Activated naive CD8-positive, alpha-beta T cell treated with anti-CD3 and anti-CD28 coated beads, Interleukin-2, amount 10 ng/mL, durations not matched to agents 7 days and 5 days (primary cell): ENCODE measurements at places on chromosomes 7 and 10. TPM values are rescaled to one million over a fixed set of nuclear protein-coding genes. Genes with fewer than 3 reads are reported as not detected.
A peak's percentile ranks its signal among the peaks of the same experiment; 100 is the strongest.

DNA sequence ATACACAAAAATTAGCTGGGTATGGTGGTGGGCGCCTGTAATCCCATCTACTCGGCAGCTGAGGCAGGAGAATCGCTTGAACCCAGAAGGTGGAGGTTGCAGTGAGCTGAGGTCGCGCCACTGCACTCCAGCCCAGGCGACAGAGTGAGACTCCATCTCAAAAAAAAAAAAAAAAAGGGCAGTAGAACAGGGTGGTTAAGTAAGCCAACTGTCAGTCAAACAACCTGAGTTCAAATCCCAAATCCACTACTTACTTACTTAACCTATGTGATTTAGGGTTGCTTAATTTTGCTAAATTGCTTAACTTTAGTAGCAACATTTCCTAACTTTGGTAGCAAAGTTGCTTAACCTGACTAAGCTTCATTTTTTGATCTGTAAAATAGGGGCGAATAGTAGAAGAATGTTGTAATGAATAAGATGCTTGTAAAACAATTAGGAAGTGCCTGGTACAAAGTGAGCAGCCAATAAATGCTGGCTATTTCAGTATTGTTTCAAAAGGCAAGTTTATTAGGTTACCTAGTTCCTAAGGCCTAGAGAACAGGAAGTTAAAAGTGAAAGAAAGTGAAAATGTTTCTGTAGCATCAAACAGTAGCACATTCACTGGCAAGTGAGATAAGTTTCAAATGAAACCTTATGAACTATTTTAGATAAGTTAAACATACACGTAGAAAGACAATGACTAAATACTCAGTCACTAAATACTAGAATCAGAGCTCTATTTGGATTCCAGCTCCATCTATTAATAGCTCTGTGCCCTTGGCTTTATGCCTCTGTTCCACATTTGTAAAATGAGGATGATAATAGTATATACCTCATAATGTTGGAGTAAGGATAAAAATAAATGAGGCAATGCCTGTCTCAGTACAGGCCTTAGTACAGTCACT lies 64.3 kb downstream of the HOXA1 start:
- H3K27ac ChIP-seq: peak overlapping the region; percentile 86
- peak overlapping the region; percentile 63 for H3K4me3 ChIP-seq
- peaks cover 10% of the 10 kb centered on the region for H3K36me3 ChIP-seq
- H3K27me3 ChIP-seq: no peaks in the 10 kb centered on the region
- H3K4me1 ChIP-seq: peaks cover 11% of the 10 kb centered on the region

The RSPH10B2 gene
- 0.14 TPM for total RNA-seq

DNA sequence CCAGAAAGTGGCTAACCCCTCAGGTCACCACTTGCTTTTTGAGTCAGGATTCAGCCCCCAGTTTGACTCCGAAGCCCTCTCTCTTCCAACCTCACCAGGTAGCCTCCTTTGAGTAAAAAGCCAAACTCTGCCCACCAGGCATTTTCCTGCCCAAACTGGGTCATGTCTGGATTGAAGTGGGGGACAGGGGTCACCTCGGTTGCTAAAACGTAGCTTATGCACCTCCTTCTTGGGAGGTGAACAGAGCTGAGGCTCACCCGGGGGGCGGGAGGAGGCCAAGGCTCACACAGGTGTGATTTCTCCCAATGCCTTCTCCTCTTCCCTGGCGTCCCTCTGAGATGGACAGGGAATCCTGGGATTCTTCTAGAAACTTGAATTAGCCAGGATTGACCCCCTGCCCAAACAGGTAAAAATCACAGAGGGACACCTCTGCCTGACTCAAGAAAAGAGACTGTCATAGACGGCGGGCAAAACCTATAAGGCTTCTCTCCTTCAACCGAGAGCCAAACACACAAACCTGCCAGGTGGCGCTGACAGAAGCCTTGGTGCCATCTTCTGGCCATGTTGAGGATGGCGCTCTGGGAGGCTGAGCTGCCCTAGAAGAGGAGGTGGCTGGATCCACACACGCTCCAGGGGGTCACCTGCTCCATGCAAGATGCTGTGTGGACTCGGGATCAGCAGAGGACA lies 51.6 kb downstream of the PRLHR start:
- peak; percentile 67 for DNase-seq
- peaks cover under 1% of the 10 kb centered on the region for H3K36me3 ChIP-seq
- no peak overlapping the region for H3K27ac ChIP-seq
- peaks cover 6% of the 10 kb centered on the region for H3K4me1 ChIP-seq
- peaks cover 45% of the 10 kb centered on the region for H3K27me3 ChIP-seq
- H3K4me3 ChIP-seq: no peak overlapping the region

- peaks cover 4% of the 10 kb centered on the region for H3K4me1 ChIP-seq
- H3K36me3 ChIP-seq: peaks cover 2% of the 10 kb centered on the region
- no peak overlapping the region for H3K4me3 ChIP-seq
- H3K27ac ChIP-seq: no peak overlapping the region
Measured at GRCh38 chr10:128137877-128138276, 11.7 kb upstream of the MKI67 start.

GRCh38 chr7:91264924-91265681 lies 870 bp downstream of the FZD1 start:
- H3K4me1 ChIP-seq: peaks cover 9% of the 10 kb centered on the region
- no peak overlapping the region for H3K27ac ChIP-seq
- H3K27me3 ChIP-seq: peaks cover 65% of the 10 kb centered on the region
- DNase-seq: peak; percentile 46
- peak overlapping the region; percentile 84 for H3K4me3 ChIP-seq

The SOSTDC1 gene
- not detected for total RNA-seq

DNA sequence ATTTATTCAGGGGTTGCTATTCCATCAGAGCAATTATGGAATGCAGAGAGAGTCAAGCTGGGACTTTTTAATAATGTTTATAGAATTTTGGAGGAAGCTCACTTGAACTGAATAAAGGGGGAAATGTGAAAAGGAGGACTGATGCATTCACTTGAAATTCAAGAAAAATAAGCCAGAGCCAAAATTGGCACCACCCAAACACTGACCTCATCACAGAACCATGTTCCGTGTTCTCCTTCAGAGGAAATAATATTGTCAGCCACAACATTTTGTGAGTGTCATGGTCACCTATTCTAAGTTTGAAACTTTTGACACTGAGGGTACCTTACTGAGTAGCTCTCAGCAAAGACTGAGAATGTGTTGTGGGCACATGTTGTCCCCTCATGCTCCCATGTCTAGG lies 207.0 kb downstream of the ANK3 start:
- H3K4me3 ChIP-seq: no peak overlapping the region
- no peak for DNase-seq
- H3K27me3 ChIP-seq: peaks cover 7% of the 10 kb centered on the region
- H3K36me3 ChIP-seq: no peaks in the 10 kb centered on the region
- no peaks in the 10 kb centered on the region for H3K4me1 ChIP-seq

DNA sequence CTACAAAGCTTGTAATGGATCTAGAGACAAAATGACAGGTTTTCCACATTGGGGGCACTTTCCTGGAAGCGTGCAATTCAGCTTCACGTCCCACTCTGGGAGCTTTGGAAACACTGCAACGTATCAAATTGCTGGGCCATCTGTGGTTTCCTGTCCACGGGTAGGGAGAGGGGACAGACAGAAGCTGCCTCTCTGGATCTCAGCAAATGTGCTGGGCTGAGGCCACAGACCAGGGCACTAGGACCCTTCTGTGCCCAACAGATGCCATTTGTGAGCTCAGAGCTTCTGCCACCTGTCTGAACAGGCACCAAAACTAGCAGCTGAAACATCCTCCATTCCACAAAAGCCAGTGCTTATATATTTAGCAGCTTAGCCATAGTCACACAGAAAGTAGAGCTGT lies 40.9 kb upstream of the FRMD4A start:
- no peak for DNase-seq
- H3K27me3 ChIP-seq: peaks cover 6% of the 10 kb centered on the region
- H3K4me3 ChIP-seq: no peak overlapping the region
- peaks cover 2% of the 10 kb centered on the region for H3K4me1 ChIP-seq
- H3K27ac ChIP-seq: no peak overlapping the region
- H3K36me3 ChIP-seq: no peaks in the 10 kb centered on the region

The CPA2 gene
- not detected for total RNA-seq

The FFAR4 gene
- total RNA-seq: not detected

The DEPP1 gene
- total RNA-seq: 0.23 TPM

DNA sequence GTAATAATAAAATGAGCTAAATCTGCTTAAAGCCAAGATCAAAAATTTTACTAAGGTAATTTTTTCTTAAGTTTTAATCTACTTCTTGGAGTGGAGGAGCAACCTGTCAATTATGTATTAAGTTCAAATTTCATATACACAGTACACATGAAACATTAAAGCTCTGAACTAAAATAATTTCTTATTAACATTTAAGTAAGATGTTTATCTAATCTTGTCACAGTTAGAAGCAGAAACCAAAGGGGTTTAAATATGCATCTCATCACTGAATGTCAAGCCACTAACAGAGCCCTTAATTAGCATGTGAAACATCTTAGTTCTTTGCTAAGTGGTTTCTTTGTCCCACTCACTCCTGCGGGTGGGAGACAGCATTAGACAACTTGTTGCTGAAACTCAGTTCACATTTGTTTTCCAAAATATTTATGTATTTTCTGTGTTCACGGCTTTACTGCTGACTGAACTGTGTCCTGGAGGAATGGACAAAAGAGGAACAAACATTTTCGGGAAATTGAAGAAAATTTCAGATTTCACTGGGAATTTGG lies 130.9 kb upstream of the MBL2 start:
- DNase-seq: no peak
- no peak overlapping the region for H3K27ac ChIP-seq
- H3K4me1 ChIP-seq: no peaks in the 10 kb centered on the region
- no peaks in the 10 kb centered on the region for H3K27me3 ChIP-seq

- H3K4me1 ChIP-seq: no peaks in the 10 kb centered on the region
- no peak overlapping the region for H3K4me3 ChIP-seq
Measured at GRCh38 chr10:29948881-29949355, 110.5 kb downstream of the JCAD start.

DNA sequence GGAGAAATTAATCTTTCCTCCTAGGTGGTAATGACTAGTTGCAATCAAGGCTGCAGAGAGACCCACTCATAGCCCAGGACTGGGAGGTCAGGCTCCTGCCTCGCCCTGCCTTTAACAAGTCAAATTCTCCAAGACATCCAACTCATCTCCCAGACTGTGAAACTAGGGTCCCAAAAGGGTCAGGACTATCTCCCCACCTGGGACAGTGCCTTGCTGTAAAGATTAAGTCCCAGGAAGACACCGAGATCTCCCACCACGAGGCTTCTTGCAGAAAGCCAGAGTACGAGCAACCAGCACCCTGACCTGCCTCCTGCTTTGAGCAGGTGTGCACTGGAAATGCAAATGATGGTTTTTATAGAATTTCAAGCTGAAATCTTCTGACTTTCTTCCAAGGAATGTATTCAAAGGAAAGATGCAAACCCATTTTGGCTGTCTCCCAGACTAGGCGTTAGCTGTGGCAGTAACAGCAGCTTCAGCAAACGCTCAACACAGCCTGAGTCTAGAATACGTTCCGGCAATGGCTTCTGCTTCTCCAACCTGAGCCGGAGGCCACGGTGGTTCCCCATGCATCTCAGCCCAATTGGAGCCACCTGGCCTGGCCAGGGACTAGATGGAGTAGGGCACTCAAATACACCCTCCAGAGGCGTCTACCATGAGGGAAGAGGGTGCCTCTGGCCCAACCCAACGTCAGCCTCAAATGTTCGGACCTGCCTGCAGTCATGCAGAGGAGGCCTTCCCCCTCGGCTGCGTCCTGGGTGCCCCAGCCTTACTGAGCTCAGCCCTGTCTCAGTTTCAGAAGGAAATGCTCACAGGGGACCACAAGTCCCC lies 170.4 kb downstream of the PRKAG2 start:
- H3K4me3 ChIP-seq: no peak overlapping the region
- peaks cover 3% of the 10 kb centered on the region for H3K4me1 ChIP-seq
- no peaks in the 10 kb centered on the region for H3K27me3 ChIP-seq
- H3K27ac ChIP-seq: no peak overlapping the region
- peaks cover 4% of the 10 kb centered on the region for H3K36me3 ChIP-seq

The TMEM176B gene
- total RNA-seq: 0.82 TPM

DNA sequence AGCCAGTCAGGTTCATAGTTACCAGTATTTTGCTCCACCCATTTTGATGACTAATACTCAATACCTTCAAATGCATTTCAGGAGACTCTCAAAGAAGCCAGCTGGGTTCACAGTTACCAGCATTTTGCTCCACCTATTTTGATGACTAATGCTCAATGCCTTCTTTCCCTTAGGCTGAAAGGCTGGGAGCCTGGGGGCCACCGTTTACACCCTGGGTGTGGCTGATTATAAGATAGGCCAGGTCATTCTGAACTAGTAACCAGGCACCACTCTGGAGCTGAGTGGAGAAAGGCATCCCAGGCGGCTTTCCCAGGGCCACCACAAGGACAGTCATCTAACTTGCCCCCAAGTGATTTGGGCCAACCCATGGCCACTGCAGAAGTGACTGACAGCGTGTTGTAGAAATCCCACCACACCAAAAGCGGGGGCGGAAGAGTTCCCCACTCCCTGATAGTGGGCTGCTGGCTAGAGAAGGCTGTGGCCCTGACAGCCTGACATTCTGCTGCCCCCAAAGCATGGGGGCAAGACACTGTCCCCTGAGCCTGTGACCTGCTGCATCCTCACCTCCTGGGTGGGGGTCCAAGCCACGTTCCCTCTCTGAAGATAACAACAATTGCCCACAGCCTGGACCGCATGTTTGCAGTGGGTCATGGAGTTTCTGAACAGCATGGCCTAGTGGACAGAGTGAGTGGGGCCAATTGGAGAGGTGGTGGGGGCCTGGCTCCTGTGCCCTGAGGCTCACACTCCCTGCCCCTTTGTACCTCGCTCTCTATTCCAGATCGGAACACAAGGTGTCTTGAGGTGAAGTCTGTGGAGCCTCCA lies 23.0 kb upstream of the ZNF488 start:
- H3K27me3 ChIP-seq: peaks cover 2% of the 10 kb centered on the region

DNA sequence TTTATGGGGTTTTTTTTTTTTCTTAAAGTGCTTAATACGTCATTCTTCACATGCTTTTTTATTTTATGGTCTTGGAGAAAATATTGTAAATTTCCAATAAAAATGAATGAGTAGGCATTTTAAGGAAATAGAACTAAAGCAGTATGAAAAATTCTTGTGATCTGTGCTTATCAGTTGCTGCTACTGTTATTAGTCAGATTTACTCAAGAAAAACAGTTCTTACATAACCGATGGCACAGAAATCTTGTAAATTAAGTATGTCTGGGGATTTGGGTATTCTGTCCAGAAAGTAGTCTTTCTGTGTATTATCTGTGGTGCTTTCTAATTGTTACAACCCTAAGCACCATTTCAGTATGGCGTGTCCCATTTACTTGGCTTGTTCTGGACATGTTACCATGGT lies 64.7 kb downstream of the LRGUK start:
- H3K4me3 ChIP-seq: no peak overlapping the region
- H3K27me3 ChIP-seq: peaks cover 2% of the 10 kb centered on the region
- no peak for DNase-seq
- H3K4me1 ChIP-seq: no peaks in the 10 kb centered on the region

- H3K27ac ChIP-seq: peak overlapping the region; percentile 39
- H3K4me1 ChIP-seq: peaks cover 32% of the 10 kb centered on the region
- no peaks in the 10 kb centered on the region for H3K27me3 ChIP-seq
- peaks cover 36% of the 10 kb centered on the region for H3K36me3 ChIP-seq
- DNase-seq: no peak
- H3K4me3 ChIP-seq: peak overlapping the region; percentile 92
Measured at GRCh38 chr7:135167365-135167917, 3.1 kb downstream of the CYREN start.
